Activated T-cell treated with anti-CD3 and anti-CD28 coated beads for 48 hours (primary cell): ENCODE measurements at places on chromosomes 1 and 21.

- DNase-seq, result no peak
Observed at GRCh38 chr1:51567653-51568052, 48.6 kb upstream of the EPS15 start.

DNA sequence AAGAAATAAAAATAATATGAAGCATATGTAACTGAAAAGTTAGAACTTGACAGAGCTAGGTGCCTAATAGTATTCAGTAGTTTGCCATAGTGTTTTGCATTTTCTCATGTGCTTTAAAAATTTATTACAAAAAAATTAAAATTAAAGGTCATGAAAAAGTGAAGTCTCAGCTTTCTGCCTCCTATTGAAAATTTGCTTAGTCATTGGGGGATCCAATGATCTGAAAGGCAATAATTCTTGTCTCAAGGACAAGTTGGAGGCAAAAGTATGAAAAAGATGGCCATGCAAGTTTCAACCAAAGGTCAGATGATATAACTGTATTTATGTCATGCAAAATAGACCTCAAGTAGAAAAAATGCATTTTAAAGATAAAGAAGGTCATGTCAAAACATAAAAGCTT lies 140.7 kb downstream of the DUSP10 start:
- no peak for DNase-seq

- no peak for DNase-seq
Observed at GRCh38 chr1:105137543-105138457, 1388.1 kb downstream of the AMY1C start.

DNA sequence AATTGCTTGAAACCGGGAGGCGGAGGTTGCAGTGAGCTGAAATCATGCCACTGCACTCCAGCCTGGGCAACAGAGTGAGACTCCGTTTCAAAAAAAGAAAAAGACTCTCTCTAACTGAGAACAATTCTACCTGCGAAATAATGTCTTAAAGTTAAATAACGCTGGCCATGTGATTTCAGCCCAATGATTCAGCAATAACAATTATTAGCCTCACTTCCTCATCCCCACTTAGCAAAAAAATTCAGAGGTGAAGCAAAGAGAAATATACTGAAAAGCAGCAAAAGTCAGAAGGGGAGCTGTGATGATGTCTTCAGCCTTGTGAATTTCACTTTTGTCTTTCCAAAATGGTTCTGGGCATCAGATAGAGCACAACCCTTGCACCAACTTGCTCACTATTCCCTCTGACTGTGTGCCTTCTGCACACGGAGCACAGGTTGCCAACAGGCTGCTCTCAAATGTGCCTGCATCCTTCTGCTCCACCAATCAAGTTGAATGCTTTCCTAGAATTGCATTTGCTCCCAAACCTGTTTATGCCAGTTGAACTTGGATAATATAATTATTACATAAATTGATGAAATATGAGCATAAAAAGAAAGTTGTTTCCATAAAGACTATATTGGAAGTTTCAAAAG lies 79.8 kb upstream of the IPO9 start:
- no peak for DNase-seq

- no peak for DNase-seq
Observed at GRCh38 chr1:100300691-100301090, 34.7 kb downstream of the RTCA start.

GRCh38 chr1:151867765-151868411 lies 14.4 kb upstream of the THEM5 start:
- DNase-seq, result no peak

- no peak for DNase-seq
Observed at GRCh38 chr1:11682287-11682771, 1.4 kb upstream of the MAD2L2 start.

DNA sequence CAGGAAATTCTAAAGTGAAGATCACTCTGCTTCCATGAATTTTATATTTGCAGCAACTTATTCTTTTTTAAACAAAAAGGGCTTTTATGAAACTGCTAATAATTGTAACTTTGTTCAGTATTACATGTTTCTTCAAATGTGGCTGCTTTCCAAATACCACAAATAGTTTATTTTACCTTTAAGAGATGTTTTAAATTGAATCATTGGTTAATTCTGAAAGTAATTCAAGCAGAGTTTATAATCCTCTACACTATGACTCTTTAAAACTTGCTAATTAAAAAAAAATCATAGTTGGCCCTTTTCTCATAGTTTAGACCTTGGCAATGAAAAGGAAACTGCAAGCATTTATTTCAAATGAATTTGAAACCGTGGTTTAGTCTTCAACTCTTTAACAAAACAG lies 59.6 kb downstream of the SDCCAG8 start:
- no peak for DNase-seq

DNA sequence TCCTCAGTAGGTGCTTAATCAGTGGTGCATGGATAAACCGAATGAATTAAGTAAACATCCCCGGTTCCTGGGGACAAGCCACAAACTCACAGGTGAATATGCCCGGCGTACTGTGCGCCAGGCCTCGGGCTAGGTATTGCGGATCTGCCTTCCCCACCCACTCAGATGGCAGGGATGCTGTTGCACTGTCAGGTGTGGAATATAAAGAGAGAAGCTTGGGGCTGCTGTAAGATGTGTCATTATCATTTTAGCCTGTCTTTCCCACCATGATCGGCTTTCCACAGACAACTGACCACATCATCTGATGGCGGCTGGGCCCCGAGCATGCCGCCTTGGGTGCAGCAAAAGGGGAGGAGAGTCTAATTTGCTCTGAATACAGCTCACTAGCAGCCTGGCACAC lies 45.4 kb upstream of the LRP8 start:
- DNase-seq, result no peak

- DNase-seq, result no peak
Observed at GRCh38 chr1:18504609-18505008, 23.9 kb downstream of the KLHDC7A start.

- no peak for DNase-seq
Observed at GRCh38 chr1:46487818-46488218, 1.8 kb upstream of the DMBX1 start.

- no peak for DNase-seq
Observed at GRCh38 chr1:111141245-111142220, 1.5 kb downstream of the CEPT1 start.
